ENCODE measurements at places on chromosomes 16 and 17.

DNA sequence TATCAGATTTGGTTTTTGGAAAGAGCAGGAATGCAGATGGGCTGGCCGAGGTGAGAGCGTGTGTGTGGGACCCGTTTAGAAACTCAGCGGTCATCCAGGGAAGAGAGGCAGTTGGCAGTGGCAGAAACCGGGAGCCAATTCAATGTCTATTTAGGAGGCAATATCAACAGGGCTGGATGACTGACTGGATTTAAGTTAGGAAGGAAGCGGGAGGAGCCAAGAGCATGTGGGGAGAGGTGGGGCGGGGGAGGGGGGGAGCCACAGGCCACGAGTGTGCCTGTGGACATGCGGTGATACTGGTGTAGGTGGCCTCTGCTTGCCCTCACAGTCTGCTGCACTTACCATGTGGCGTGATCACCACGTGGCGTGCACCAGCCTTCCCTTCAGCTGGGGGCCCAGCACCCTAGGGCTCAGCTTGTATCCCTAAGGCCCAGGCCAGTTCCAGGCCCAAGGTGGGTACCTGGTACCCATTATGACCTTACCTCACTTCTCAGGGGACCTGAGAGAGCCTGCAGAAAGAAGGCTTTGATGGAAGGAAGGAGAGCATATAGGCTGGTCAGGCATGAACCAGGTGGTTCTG, 10.8 kb upstream of the TPPP3 start:
- no peak for DNase-seq

- DNase-seq = peak; percentile 37
Observed at GRCh38 chr17:31699281-31699680, 159.8 kb downstream of the COPRS start.

DNA sequence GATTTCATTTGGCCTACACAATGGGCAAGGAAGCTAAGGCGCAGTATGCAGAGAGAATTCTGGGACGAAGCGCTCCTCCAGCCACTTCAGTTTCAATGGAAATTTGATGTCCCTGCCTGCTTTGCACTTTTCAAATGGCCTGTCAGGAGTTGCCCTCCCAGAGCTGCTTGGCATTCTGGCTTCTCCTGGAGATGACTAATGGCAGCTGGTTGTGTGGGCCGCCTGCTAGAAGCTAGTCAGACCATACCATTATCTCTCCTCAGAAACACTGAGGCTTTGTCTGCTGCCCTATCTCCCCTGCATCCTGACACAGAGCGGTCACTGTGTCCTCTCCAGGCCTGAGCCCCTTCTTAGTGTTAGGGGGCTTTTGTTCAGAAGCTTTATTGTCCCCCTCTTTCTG, 180.1 kb downstream of the SPECC1 start:
- peak; percentile 68 for DNase-seq

GRCh38 chr17:42456223-42457106, 2.2 kb upstream of the ATP6V0A1 start:
- DNase-seq = peak; percentile 83

GRCh38 chr16:67517155-67517445, 11.5 kb upstream of the RIPOR1 start:
- DNase-seq = no peak

DNA sequence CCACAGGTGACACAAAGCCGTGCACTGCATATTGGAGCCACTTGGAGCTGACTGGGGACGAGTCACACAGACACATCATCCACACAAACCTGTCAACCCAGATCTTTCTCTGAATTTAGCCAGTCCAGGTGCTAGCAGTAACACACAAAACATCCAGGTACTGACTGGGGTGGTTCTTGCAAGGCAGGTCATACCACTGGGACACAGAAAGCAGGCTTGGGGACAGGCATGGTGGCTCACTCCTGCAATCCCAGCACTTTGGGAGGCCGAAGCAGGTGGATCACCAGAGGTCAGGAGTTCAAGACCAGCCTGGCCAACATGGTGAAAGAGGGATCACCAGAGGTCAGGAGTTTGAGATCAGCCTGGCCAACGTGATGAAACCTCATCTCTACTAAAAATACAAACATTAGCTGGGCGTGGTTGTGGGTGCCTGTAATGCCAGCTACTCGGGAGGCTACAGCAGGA, 14.9 kb downstream of the ENPP7 start:
- DNase-seq = no peak

- DNase-seq = no peak
Observed at GRCh38 chr17:10814075-10814474, 10.2 kb upstream of the TMEM238L start.

DNA sequence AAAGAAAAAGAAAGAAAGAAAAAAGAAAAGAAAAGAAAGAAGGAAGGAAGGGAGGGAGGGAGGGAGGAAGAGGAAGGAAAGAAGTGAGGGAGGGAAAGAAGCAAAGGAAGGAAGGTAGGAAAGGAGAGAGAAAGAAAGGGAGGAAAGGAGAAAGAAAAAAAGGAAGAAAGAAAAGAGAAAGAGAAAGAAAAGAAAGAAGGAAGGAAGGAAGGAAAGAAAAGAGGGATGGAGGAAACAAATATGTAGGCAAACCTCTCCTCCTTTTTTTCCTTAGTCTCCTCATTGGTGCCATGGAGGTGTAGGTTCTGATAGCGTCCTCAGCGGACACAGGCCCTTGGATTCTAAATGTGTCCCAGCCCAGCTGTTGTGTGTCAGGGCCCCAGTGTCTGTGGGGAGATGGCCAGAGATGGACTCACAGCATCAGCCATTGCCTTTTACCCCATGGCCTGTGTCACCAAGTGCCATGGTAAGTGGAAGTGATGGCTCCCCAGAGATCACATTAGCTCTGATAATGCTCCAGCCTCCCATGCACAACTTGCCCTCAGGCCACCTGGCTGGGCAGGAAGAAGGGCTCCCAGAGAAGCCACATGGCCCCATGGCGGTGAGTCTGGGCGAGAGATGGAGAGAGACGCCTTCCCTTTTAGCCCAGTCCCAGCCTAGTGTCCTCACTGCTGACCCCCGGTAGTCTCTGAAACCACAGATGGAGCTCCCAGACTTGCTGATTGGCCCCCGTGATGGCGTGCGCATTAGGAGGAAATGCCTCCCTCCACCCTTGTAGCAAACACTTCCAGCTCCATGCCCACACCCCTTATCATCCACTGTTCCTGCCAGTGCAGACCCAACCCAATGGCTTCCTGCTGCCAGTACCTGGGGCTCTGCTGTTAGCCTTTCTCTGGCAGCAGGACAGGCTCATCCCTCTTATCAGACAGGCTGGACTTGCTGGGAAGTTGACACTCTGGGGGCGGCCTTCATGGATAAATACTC, 3.7 kb upstream of the SLC6A2 start:
- DNase-seq = no peak

- DNase-seq = no peak
Observed at GRCh38 chr17:17429222-17429621, 47.6 kb upstream of the MED9 start.

DNA sequence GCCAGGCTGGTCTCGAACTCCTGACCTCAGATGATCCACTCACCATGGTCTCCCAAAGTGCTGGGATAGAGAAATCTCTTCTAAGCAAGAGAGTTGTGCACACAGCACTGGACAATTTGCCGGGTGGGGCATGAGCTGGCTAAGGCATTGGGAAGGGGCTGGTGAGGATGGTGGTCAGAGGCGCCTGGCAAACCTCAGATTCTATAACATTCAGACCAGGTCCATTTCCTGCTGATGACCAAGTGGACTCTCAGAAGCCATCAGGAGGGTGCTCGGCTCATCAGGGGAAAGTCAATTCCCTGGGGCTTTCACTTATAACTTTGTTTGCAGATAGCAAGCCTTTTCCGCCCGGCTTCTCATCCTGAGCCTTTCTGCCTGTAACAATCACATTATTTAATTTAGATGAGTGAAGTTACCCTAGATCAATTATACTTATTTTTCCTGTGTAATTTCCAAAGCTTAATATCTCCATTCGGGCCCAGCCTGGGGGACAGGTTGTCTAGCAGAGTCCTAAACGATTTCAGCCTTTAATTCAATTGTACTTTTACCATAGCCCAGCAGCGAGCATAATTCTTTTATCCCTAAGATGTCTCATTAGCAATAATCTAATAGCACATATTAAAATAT, 15.0 kb upstream of the SLC6A2 start:
- no peak for DNase-seq

DNA sequence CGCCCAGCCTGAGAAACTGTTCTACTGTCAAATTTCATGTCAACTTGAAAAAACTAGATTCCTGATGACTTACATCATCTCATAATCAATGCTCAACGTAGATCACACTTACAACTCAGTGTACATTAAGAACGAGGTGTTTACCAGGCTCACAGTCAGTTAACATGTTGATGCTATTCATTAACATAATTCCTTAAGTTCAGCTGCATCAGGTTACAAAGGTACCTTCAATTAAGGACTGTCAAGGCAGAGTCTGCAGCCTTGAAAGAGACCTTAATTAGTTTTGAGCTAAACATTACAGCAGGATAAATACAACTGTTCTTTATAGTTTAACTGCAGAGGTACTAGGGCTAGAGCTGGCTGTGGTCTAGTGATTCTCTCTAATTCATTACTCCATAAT, 1.9 kb downstream of the GNA13 start:
- no peak for DNase-seq

DNA sequence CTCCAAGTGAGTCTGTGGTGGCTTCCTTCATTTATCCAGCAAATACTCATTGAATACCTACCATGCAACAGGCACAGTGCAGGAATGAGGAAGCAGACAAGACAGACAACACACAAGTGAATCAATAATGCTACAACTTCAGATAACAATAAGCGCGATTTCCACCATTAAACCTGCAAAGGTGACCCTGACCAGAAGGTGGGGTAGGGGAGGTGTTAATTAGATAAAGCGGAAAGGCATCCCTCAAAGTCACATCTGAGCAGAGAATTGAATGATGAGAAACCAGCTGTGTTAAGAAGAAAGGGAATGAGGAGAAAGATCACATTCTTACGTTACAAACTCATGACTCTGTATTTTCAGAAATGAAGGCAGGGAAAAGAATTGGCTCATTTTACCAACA, 26.3 kb downstream of the ZZEF1 start:
- DNase-seq = no peak

GRCh38 chr16:377419-377951, 4.3 kb downstream of the PGAP6 start:
- DNase-seq = no peak

- DNase-seq = peak; percentile 89
Observed at GRCh38 chr16:2838928-2839327, 8.8 kb downstream of the ZG16B start.

DNA sequence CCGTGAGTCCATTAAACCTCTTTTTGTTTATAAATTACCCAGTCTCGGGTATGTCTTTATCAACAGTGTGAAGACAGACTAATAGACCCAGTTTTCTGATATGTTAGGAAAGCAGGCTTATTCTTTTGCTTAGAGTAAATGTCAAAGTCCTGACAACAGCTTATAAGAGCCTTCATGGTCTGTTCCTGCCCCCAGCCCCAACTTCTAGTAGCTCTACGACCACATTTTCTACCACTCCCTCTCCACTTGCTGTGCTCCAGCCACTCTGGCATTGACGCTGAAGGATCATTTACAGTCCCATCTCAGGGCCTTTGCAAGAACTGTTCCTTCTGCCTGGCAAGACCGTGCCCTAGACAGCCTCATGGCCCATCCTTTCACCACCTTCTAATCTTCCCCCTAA, 104.6 kb upstream of the GPR139 start:
- no peak for DNase-seq

- DNase-seq = no peak
Observed at GRCh38 chr16:49362230-49362629, 11.4 kb upstream of the C16orf78 start.

DNA sequence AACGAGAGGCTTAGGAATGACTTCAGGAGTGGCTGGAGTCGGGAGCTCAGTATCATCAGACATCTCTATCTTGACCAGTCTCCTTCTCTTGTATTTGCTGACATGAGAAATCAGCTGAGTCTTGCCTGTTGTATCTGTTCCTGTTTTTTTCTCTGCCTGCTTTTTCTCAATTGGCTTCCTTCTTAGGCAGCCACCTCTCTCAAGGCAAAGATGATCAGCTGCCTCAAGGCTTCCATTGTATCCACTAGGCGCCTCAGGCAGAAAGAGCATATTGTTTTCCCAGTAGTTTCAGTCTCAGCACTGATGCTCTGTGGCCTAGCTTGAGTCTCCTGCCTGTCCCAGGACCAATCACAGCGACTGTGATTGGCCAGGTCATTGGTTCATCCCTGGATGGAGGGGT, 306.2 kb downstream of the CPPED1 start:
- no peak for DNase-seq

DNA sequence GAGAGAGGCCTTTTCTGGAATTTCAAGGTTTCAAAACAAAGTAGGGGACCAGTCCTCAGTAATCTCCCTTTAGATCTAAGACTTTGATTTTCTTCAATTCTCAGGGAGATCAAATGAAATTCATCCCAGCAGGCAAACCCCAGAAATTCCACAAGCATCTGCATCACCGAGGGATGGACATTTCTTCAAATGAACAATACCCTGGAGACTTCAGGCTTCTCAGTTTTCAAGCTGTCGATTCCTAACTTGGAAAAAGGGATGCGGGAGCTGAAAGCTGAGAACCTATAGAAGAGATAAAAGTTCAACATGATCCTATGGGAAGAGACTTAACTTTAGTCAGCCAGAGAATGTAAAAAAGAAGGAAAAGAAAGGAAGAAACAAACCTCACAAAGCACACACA, 296.9 kb upstream of the CDH5 start:
- DNase-seq = peak; percentile 23

DNA sequence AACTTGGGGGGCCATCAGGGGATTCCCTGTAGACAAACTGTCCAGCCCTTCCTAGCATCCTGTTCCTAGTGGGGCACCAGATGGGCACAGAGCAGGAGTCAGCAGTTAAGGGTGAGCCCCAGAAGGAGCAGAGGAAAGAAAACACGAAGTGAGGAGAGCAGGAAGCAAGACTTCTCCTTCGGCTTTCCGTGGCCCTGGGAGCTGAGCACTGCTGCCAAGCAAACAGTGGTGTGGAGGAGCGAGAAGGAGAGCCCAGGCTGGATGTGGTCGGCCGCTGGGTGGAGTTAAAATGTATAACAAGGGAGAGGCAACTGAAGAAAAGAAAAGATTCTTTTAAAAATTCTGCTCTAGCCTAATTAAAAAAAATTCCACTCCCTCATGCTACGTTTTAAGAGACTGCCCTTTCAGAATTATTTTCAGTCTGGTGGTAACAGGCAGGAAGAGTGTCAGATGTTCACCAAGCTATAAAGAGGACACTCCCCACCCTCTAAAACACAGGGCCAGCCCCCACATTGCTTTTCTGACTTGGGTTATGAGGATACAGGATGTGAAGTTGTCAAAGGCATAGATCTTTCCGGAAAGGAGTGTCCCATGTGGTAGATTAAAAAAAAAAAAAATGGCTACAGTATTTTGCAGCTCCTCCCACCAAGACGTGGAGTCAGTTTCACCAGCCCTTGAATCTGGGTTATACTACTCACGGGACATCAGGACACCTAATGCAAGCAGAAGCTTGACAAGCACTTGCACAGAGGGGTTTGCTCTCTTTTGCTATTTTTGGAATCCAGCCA, 74.9 kb upstream of the ZFHX3 start:
- DNase-seq = no peak

GRCh38 chr17:60087882-60088669, 9.4 kb upstream of the HEATR6 start:
- no peak for DNase-seq

DNA sequence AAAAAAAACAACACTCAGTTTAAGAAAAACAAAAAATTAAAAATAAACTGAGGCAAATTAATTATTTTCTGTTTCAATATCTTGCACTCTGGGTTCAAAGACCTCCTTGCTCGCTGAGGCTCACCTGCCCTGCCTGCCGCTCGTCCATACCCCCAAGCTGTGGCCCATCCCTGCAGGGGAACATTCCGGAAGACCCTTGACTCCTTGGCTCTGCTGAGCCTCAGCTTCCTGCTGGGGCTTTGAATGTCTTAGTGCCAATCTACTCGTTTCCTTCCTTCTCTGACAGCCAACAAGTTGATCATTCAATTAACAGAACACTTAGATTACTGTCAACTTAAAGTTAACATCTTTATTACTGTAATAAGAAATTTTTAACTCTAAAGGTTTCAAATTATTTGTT, 24.3 kb downstream of the G6PC1 start:
- no peak for DNase-seq
